ENCODE measurements at places on chromosomes 2 and 18.

GRCh38 chr2:17482651-17483050 is 35.6 kb downstream of the RAD51AP2 start:
- no peak for DNase-seq

- DNase-seq, result no peak
These were observed 96.6 kb downstream of the INHBB start for GRCh38 chr2:120442541-120442922.

DNA sequence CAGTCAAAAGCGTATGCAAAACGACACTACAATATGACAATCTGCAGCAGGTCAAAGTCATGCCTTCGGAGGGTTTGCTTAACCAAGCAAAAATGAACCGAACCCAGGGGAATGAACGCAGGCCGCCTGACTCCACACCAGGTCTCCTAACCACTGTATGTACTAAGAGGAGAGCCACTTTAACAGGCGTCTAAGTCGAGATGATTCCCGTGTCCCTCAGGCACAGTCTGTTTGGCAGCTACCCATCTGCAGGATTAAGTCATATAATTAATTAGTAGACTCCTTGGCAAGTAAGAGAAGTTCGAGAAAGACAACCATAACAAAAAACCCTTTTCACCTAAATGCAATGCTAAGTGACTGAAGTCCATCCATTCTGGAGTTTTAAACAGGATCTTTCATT is 15.2 kb downstream of the CYB5A start:
- no peak for DNase-seq

DNA sequence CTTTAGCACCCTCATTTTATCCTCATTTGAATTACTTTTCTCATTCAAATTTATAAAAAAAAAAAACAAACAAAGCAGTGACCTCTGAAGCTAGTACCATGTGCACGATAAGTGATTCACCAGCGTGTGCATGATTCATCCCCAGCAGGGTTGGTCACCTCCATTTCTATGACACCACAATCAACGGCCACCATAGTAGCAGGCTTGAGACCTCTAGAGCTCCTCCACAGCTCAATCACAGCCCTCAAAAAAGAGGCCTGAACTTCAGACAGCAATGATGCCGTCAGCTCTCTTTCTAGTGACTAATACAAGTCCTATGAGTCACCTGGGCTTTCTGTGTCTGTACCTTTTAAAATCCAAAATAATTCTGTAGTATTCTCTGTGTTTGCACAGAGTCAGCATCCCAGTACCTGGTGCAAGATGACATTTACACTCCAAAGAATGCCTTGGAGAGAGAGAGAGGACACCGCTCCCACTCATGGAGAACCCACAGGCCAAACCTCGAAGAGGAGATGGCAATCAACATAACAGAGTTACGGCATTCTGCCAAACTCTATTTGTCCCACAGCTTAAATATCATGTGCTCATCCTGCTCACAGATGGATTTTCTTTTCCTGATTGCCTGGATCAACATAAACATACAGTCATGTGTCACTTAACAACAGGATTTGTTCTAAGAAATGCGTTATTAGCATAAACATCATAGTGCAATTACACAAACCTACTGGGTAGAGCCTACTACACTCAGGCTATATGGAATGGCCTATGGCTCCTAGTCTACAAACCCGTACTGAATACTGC is 58.7 kb downstream of the L3MBTL4 start:
- DNase-seq, result no peak

Data from activated T-cell treated with anti-CD3 and anti-CD28 coated beads for 4 hours (primary cell).